ENCODE measurements at places on chromosomes 1 and 21.

DNA sequence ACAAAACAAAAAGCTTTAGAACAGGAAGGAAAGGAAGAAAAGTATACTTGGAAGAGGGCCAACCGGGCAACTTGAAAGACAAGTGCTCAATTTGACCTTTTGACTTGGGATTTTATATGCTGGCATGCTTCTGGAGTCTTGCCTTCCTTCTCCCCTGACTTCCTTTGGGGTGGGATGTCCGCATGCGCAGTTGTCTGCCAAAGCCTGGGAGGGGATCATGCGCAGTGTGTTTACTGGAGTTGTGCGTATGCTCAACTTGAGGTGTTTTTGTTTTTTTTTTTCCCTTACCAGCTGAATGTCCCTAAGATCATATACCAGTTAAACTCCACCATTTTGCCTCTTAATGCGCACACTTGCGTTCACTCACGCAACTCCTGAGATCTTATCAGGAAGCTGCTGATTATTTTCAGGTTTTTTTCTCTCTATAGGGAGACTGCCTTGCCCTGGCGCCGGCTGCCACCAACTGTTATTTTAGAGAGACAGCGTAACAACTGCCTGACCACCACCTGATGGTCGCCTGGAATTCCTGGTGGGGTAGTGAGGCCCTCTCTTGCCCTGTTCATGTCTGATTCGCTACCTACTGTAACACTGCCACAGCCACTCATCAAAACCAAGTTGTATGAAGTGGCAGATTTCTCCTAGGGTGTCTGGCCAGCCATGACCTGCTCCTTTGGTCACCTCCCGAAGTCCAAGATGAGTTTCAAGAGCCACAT is 138.7 kb upstream of the ZNF644 start:
- no peak for DNase-seq

DNA sequence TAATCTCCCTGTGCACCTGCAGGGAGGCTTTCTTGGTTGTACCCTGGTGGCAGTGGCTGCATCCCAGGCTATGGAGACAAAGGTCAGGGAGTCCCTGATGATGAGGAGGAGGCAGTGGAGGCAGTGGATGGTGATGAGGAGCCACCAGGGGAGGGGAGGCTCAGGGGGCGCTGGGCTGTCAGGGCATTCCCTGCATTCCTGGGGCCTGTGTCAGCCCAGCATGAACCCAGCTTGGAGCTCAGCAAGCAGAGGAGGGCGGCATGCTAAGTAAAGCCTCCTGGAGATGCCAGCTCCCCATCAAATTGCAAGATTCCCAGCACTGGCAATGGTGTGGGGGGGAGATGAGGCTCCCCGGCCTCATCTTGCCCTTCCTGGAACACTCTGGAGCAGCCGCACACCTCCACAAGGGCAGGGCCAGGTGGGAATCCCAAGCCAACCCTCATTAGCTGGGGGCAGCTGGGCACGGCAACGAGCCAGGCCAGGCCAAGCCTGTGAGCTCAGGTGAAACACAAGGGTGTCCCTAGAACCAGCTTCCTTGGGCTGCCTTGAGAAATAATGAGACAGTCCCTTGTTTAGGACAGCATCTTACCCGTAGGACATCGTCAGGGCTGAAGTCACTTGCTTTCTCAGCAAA is 469.5 kb downstream of the MATN1 start:
- no peak for DNase-seq

- DNase-seq: no peak
These were observed 8.3 kb downstream of the XCL2 start for GRCh38 chr1:168535536-168535935.

DNA sequence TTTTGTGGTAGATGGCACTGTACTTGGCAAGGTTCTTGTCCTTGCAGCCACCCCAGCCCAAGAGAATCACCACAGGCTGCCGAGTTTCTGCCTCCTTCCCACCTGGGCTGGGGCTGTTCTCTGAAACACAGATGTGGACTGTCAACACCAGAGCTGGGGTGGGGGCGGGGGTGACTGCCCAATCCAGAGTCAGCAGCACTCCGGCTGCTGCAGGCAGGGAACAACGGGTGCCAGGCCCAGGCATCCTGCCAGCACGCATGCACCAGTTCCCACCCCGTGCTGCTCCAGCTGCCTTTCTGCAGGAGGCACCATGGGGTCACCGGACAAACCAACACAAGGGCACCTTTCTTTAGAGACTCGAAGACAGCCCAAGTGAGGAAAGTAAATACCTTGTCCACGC is 14.1 kb downstream of the TMEM53 start:
- peak; percentile 67 for DNase-seq

- DNase-seq: no peak
These were observed 38.2 kb upstream of the PSMG1 start for GRCh38 chr21:39221282-39221996.

- no peak for DNase-seq
These were observed 634.9 kb downstream of the LMO4 start for GRCh38 chr1:87963556-87963955.

DNA sequence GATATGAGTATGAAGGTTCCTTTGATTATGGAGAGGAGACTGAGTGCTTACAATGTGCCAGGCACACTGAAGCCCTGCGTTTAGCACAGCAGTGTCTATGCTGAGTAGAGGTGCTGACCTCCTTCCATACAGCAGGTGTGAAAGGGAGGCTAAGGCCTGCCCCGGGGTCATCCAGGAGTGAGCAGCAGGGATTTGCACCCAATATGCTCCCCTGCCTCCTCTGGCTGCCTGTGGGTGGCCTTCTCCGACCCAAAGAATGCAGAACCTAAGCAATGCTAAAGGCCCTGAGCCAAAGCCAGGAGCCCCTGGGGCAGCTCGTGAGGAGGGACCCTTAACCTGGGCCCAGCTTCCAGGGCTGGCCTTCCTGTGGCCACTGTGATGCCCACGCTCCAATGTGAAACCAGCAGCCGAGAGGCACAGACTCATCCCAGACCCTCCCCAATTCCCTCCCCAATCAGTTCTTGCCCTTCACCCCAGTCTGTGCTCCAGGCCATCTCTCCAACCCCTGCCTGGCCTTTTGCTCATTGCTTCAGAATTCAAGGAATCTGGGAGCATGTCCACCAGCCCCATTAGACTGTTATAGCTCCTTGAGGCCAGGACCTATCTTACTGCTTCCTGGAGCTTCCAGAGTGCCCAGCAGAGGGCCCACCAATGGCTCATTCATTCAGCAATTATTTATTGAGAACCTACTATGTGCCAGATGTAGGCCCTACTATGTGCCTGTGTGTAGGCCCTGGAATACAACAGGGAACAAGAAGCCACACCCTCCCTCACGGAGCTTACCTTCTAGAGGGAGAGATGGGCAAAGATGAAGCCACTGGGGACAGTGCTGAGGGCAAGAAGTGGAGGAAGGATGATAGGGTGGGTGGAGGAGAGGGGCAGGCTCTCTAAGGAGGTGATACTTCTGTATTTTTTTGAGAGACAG is 53.3 kb downstream of the TAS1R2 start:
- no peak for DNase-seq

- no peak for DNase-seq
These were observed 17.7 kb upstream of the QSOX1 start for GRCh38 chr1:180136968-180137356.

- no peak for DNase-seq
These were observed 15.6 kb upstream of the HHAT start for GRCh38 chr1:210313046-210313595.

GRCh38 chr1:192485692-192486436 is 89.7 kb upstream of the RGS1 start:
- no peak for DNase-seq

DNA sequence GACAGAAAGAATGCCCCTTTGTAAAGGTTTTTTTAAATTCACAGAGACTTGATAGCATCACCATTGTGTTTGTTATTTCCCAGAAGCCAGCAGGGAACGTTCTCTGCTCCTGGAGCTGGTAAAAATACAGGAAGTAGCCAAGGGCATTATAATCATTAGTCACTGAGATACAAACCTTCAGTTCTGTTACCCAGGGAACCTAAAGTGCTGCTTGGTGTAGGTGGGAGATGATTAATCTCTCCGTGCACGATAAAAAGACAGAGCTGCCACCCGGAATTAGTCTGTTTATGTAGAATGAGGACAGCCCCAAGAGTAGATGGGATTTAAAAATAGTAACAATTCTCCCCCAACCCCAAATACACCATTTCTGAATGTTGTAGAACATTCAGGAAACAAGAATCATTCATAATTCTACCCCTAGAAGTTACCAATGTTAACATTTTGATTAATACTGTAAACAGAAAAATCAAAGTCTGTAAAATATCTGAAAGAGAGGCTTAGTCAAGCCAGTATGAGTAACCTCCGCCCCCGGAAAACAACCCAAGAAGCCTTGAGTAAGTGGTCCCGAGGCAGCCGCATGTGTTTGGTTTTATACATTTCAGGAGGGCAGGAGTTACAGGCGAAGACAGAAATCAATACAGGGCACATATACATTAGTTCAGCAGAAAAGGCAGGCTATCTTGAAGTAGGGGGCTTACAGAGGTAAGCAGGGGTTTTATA is 45.3 kb upstream of the CTBS start:
- peak; percentile 36 for DNase-seq

GRCh38 chr1:165886983-165887382 is 59.6 kb downstream of the UCK2 start:
- no peak for DNase-seq

DNA sequence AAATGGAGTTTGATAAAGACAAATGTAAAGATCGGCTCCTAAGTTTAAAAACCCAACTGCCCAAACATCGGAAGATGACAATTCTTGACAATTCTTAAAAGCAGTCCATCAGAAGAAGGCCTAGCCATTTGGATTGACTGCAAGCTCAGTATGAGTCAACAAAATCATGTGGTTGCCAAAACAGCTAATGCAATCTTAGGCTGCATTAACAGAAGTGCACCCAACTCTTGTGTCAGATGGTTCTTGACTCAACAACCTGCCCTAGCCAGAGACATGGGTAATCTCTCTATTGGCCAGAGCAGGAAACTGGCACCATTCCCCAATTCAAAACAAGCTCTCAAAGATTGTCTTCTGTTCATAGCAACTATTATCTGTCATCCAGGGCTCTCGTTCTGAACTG is 9.9 kb upstream of the NCF2 start:
- no peak for DNase-seq

DNA sequence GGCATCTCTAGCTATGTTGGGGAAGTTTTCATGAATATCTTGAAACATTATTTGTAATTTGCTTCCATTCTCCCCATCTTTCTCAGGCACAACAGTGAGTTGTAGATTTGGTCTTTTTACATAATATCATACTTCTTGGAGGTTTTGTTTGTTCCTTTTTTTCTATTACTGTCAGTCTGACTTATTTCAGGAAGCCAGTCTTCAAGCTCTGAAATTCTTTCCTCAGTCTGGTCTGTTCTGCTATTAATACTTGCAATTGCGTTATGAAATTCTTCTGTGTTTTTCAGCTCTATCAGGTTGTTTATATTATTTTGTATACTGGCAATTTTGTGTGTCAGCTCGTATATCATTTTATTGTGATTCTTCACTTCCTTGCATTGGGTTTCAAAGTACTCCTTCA is 424.6 kb upstream of the PTBP2 start:
- no peak for DNase-seq

GRCh38 chr1:109765896-109766615 is 2.3 kb upstream of the EPS8L3 start:
- DNase-seq: no peak

GRCh38 chr21:32426066-32426465 is 13.6 kb downstream of the EVA1C start:
- DNase-seq: no peak

- DNase-seq: no peak
These were observed 35.6 kb downstream of the TMEM63A start for GRCh38 chr1:225846331-225847310.

GRCh38 chr1:216723274-216723780 is at the start of gene ESRRG:
Gene ESRRG, minus strand, starts transcription at chr1:216723429. Its CDS starts 130 bp downstream, at chr1:216723299.
- DNase-seq: peak; percentile 90

DNA sequence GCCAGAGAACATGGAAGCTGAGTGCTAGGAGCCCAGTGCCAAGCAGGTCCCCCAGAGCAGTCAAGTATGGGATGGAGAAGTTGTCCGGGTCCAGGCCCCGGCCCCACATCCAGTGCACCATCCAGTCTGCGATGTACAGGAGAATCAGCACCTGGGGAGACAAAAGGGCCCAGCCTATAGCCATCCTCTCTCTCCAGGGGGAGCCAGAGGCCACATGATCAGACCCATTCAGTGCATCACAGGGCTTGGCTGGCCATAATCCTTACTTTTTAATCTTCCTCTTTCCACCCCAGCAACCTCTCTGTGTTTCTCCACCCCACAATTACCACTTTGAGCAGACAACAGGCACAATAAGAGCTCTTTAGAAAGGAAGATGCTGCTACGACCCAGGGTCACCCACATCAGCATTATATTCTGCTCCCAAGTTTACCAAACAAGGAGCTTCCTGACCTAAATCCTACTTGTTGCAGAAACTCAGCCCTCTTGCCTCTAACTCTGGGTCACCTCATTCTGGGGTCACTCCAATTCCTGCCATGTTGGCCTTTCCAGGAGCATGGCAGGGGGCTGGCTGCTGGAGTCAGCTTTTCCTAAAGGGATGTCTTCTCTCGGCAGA is 16.4 kb upstream of the RAB29 start:
- peak; percentile 24 for DNase-seq
